ENCODE measurements at places on chromosomes 6 and 20.

- DNase-seq: peak; percentile 17
Observed at GRCh38 chr20:35133735-35134134, 13.4 kb downstream of the EDEM2 start.

- DNase-seq: no peak
Observed at GRCh38 chr6:114824409-114824808, 481.6 kb upstream of the HS3ST5 start.

DNA sequence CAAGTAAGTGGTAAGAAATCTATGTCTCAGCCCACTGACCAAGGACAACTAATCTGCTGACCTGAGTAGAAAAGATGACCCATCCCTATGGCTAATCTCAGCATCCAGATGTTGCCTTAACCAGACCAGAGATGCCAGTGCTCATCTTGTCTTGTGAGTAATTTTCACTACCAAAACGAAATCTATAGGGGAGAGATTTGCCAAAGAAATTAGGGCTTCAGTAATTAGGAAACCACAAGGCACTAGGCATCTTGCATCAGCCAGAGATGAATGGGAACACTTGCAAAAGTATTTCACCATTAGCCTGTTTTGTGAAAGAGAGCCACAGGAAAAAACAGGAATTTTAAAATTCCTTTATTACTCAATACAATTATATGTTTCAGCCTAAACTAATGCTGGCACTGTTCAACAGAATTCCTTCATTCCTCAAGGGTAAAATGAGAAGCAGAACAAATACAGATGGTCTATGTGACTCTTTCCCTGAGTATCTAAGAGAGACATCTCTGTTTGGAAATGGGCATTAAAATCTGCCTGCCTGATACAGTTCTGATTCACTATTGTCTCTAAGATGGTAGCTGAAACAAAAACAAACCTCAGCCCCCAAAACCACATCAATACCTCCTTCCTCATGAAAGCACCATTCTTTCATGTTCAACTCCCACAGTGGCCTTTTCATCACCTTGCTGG is 87.8 kb downstream of the GMDS start:
- no peak for DNase-seq

GRCh38 chr20:20505554-20505953 is 137.7 kb downstream of the INSM1 start:
- DNase-seq: no peak

GRCh38 chr6:62192593-62192992 is 93.4 kb downstream of the KHDRBS2 start:
- DNase-seq: no peak

- DNase-seq: peak; percentile 18
Observed at GRCh38 chr6:113854531-113855499, 2.3 kb upstream of the MARCKS start.

Measured in hematopoietic multipotent progenitor cell treated with erythropoietin and hydrocortisone succinate and interleukin-3 and kit ligand, for 8 days (in vitro differentiated cells).